Cerebellar nuclear complex (tissue), 1 donor: ENCODE measurements at places on chromosomes 16 and 17.

DNA sequence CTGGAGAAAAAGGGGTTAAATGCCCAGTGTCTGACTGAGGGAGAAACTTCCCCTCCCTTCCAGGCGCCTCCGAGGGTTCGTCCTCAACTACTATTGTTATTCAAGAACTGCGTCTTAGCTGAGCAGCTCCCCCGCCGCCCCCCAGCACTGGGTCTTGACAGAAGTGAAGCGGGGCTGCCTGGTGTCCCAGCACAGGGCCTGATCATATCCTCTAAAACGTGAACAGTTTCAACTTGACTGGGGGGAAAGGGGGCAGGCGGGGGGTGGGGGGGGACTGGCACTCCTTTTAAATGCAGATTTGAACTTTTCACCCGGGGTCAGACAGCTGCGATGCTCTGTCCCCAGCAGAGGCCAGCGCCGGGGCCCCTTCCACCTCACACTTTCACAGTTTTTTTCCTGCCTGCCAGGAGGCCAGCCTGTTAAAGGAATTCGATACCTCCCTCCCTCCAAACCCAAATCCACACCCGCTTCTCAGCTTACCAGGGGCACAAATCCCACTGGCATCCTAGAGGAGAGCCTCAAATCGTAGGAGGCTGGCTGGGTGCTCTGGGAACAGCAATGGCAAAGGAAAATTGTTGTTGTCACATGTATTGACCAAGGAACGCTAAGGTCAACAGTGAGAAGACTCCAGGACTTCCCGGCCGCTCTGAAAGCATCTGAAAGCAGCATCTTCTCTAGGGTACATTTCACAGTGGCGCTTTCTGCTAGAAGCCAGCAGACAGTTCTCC, 14.5 kb downstream of the ZFHX3 start:
- no peak for DNase-seq

GRCh38 chr17:3885970-3886369, 6.9 kb downstream of the CAMKK1 start:
- no peak for DNase-seq

- no peak for DNase-seq
These were observed 46.1 kb upstream of the DNAJA2 start for GRCh38 chr16:47019568-47019967.

DNA sequence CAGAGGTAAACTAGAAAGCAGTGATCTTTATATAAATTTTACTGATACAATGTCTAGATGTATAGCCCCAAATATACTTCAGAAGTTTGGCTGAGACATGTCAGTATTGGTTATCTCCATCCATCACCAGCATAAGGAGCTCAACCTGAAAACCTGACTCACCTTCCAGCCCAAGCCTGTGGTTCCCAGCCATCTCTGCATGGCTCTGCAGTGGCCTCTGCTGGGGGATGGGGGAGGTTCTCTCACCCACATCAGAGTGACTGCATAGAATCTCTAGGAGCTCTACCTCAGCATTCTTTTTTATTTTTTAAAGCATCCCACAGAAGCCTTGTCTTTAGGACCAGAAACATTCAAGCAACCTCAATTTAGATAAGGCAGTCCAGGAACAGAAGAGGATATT, 27.3 kb downstream of the USP7 start:
- no peak for DNase-seq
